ENCODE measurements at places on chromosomes 13 and 19.

- DNase-seq = no peak
Measured at GRCh38 chr13:97849305-97849704, 104.2 kb upstream of the IPO5 start.

DNA sequence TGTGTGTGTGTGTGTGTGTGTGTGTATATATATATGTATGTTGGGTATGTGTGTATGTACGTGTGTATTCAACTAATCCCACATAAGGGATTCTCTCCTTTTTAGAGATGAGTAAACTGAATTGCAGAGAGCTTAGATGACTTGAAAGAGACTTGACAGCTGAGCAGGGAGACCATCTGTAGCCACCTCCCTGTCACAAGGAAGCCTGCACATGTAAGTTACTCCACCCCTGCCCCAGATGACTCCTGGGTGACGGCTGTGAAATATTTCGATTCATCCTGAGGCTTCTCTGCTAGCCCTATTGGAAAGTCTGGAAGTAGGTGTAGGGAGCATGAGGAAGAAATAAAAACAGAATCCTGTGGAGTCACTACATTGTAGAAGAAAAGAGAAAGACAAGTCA is 480.4 kb downstream of the FOXO1 start:
- DNase-seq = no peak

- DNase-seq = no peak
Measured at GRCh38 chr19:19487950-19488874, 27.1 kb downstream of the TSSK6 start.

- DNase-seq = no peak
Measured at GRCh38 chr19:39828654-39829032, 5.3 kb downstream of the DYRK1B start.

- no peak for DNase-seq
Measured at GRCh38 chr13:102917019-102917418, 71.2 kb downstream of the ERCC5 start.

- no peak for DNase-seq
Measured at GRCh38 chr13:29937841-29938240, 87.4 kb upstream of the UBL3 start.

DNA sequence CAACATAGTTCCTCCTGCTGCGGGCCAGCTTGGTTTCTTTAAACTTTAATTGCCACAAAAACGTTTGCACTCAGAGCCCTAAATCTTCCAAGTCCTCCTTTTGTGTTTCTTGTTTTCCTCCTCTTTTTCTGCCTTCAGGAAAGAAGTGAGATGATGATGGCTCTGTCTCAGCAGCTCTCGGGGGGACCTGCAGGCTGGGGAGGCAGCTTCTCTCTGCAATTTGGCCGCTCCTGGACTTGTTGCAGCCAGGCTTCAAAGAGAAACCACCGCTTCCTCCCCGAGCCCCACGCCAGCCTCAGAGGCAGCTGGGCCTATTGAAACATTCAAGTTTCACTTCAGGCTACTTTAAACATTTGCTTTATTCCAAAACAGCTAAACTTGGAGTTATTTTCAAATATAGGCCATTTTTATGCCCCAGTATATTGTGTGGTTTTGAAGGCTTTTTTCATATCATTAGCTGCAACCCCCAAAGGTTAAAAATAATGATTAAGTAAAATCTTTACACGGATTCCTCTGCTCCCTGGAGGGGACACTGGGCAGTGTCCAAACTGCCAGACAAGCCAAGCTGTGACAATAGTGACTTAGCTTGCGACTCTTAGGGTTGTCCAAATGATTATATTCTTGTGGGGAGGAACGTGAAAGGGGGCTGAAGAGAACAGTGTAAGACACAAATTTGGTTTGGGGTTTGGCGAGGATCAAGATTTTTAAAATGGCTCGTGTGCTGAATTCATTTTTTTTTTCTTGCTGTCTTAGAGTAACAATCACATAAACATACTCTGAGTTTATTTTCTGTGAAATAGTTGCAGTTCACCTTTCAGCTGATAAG is 330.8 kb downstream of the DLEU7 start:
- DNase-seq = peak; percentile 23

- DNase-seq = no peak
Measured at GRCh38 chr13:73321043-73321442, 262.2 kb downstream of the KLF5 start.

GRCh38 chr19:38028913-38029510 is 122.0 kb downstream of the SIPA1L3 start:
- DNase-seq = no peak

DNA sequence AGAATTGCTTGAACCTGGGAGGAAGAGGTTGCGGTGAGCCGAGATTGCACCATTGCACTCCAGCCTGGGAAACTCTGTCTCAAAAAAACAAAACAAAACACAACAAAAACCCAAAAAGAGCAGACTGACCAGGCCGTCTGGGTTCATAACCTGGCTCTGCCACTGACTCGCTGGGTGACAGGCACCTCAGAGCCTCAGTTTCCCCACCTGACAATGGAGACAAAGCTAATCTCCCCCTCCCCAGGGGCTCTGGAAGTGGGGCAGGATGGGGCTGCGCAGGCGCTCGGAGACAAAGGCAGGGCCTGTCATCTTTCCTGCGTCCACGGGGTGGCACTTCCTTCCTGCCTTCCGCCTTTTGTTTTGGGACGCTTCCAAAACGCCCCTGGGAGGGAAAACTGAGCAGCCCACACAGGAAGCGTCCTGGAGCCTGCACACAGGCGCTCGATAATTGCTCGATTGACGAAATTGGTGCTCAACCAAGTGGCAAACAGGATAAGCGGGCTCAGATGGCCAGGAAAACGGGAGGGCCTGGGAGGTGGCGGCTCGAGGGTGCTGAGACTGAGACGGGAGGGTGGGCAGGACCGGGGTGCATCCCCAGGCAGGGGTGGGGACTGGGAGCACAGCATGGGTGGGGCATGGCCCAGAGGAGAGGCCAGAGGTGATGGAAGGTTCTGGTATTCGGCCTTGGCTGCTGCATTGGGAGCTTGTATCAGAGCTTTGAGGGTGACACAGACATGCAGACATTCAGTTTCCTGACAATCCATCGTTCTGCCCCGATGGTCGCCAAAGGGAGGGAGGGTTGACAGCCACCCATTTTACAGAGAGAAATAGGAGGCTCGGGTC is 17.8 kb downstream of the SPC24 start:
- no peak for DNase-seq

GRCh38 chr13:67095621-67096020 is 134.5 kb downstream of the PCDH9 start:
- DNase-seq = no peak
